T-helper 17 cell (primary cell): ENCODE measurements at places on chromosomes 1 and 21. TPM values are rescaled to one million over a fixed set of nuclear protein-coding genes. Genes with fewer than 3 reads are reported as not detected.

DNA sequence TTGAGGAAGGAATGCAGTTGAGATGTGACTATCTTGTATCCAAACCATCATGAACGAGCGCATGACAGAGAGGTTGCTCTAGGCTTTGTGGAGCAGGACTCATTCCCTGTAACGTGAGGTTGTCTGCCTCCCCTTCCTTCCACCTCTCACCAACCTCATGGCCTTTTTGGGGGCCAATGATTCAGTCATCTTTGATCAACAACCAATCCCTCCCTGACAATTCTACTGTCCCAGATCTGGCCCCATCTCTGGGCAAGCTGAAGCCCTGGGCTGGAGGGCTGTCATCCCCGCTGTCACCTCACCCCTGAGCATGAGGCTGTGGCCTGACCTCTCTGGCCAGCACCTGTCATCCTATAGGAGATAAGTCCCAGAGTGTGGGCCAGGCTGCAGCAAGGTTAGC is 19.7 kb downstream of the MTARC1 start:
- H3K4me3 ChIP-seq, result no peak overlapping the region
- H3K27ac ChIP-seq, result no peak overlapping the region
- no peak for DNase-seq
- H3K27me3 ChIP-seq, result peaks cover 58% of the 10 kb centered on the region

Gene RHOU
- 1.5 TPM for total RNA-seq

- no peak overlapping the region for H3K4me3 ChIP-seq
- peaks cover 20% of the 10 kb centered on the region for H3K4me1 ChIP-seq
- no peaks in the 10 kb centered on the region for H3K27me3 ChIP-seq
- no peak overlapping the region for H3K27ac ChIP-seq
Measured at GRCh38 chr1:41833519-41834000, 85.2 kb downstream of the HIVEP3 start.

DNA sequence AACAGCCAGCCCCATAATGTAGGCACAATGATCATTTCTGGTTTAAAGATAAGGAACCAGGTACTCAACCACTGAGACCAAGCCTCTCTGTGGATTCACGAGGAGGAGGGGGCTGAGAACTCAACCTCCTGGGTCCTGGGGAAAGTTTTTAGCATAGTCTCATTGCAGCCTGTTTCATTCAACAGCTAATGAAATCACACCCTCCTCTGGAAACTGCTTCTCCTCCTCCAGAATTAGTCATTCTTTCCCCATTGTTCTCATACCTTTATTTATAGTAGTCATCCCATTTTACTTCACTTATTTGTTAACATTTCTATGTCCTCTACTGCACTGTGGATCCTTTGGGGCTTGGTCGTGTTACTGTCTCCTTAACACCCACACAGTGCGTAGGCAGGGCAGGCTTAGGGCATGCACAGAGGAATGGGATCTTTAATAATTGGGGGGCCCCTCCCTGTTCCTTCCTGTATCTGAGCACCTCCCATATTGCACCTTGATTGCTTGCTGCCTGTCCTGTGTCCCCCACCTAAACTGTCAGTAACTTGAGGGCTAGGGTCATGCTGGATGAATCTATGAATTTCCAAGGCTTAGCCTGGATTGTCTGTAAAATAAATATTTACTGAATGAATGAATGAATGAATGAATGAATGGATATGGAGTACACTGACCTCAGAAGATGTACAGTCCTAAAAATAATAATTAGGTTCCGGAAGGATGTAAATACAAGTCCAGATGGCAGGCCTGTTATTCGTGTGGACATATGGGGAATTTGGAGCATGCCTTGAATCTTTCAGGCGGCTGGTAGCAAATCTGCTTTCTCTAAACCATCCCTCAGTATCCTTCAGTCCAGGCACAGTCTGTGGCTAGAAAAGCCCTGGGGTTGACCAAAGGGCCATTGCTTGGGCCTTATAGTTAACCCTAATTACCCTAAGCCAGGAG is 153.8 kb upstream of the HMGB4 start:
- peaks cover 2% of the 10 kb centered on the region for H3K36me3 ChIP-seq
- no peak overlapping the region for H3K27ac ChIP-seq
- no peaks in the 10 kb centered on the region for H3K4me1 ChIP-seq
- no peak overlapping the region for H3K4me3 ChIP-seq
- DNase-seq, result no peak
- H3K27me3 ChIP-seq, result peaks cover 73% of the 10 kb centered on the region

GRCh38 chr1:234531151-234531635 is 52.2 kb upstream of the TARBP1 start:
- peaks cover 2% of the 10 kb centered on the region for H3K36me3 ChIP-seq
- H3K27me3 ChIP-seq, result peaks cover 41% of the 10 kb centered on the region
- peaks cover 5% of the 10 kb centered on the region for H3K4me1 ChIP-seq
- no peak overlapping the region for H3K27ac ChIP-seq
- H3K4me3 ChIP-seq, result no peak overlapping the region
- DNase-seq, result no peak

- peaks cover 5% of the 10 kb centered on the region for H3K27me3 ChIP-seq
- no peak overlapping the region for H3K27ac ChIP-seq
- DNase-seq, result no peak
- no peak overlapping the region for H3K4me3 ChIP-seq
Measured at GRCh38 chr1:90472775-90473174, 244.3 kb downstream of the BARHL2 start.

DNA sequence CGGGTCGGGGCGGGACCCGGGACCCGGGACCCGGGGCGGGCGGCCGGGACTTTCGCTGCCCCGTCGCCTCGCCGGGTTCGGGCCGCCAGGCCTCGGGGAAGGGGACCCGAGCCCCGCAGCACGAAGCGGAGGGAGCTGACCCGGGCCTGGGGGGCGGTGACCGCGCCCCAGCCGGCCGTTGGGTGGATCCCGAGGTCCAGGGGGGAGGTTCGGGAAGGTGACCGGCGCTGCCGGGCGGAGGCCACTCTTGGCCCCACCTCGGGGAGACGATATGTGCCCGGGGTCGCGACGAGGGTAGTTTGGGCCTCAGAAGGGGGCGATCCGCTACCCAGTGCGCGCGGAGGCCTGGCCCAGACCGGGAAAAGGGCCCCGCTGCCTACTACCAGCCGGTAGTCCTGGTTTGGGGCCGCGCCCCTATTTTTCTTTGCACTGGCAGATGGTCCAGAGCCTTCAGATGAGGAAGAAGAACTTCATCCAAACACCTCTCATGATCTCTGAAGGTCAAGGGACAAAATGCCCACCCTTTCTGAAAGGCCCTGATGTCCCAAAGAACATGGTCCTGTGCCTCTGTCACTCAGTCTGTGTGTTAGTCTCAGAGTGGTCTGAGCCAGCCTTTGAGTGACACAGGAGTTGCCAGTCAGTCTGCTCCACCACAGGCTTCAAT is 766 bp downstream of the AGO4 start:
- H3K4me1 ChIP-seq, result peaks cover 25% of the 10 kb centered on the region
- H3K4me3 ChIP-seq, result peak overlapping the region; percentile 94
- DNase-seq, result no peak
- H3K27ac ChIP-seq, result peak overlapping the region; percentile 88
- H3K27me3 ChIP-seq, result no peaks in the 10 kb centered on the region
- no peaks in the 10 kb centered on the region for H3K36me3 ChIP-seq

Gene LRRC3
- total RNA-seq, result 1.0 TPM

Gene ADGRL4
- total RNA-seq, result not detected

DNA sequence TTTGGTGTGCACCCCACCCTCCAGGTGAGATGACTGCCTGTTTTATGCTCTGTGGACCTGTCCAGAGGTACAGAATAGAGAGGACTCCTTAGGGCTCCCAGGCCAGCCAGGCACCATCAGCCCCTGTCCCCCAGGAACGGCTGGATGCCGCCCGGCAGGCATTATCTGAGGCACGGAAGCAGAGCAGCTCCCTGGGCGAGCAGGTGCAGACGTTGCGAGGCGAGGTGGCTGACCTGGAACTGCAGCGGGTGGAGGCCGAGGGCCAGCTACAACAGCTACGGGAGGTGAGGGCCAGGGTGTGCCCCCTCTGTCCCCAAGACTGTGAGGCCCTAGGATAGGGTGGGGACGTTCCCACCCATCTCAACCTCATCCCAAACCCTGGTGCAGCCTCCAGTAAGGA is 10.8 kb downstream of the MFAP2 start:
- no peak overlapping the region for H3K4me3 ChIP-seq
- no peaks in the 10 kb centered on the region for H3K27me3 ChIP-seq
- H3K4me1 ChIP-seq, result peaks cover 6% of the 10 kb centered on the region
- H3K27ac ChIP-seq, result peak overlapping the region; percentile 24

DNA sequence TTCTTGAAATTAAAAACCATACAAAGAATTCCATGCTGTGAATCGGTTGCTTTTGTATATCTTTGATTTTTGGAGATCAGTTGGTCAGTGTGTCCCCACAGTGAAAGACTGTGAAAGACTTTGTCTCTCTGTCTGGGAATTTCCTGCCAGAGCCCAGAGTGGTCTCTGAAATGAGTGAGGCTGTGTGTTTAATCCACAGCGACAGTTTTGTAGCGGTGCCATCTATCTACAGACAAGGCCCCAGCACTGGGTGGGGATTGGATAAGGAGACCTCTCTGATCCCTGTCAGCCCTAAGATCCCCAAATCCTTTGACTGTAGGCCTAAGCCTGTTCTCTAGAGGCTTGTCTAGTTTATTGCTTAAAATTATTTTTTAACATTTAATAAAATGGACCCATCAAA is 10.3 kb downstream of the GPR25 start:
- no peaks in the 10 kb centered on the region for H3K36me3 ChIP-seq
- no peak for DNase-seq
- H3K27me3 ChIP-seq, result no peaks in the 10 kb centered on the region
